H9 (cell line): ENCODE measurements at places on chromosomes 2 and 18. TPM values are rescaled to one million over a fixed set of nuclear protein-coding genes. Genes with fewer than 3 reads are reported as not detected.
A peak's percentile ranks its signal among the peaks of the same experiment; 100 is the strongest.

The SP100 gene
- total RNA-seq: 0.28 and 0.86 TPM in 2 replicates

The OTOS gene
- not detected in 2 replicates for total RNA-seq

The C2orf66 gene
- not detected in 2 replicates for total RNA-seq

The PARD6G gene
- 11.2 and 12.0 TPM in 2 replicates for total RNA-seq

The TBR1 gene
- 0.24 TPM in 1 of 2 replicates, not detected in the other for total RNA-seq

The RETREG2 gene
- total RNA-seq: 46.7 and 48.0 TPM in 2 replicates

The TACR1 gene
- 0.77 and 1.4 TPM in 2 replicates for total RNA-seq

DNA sequence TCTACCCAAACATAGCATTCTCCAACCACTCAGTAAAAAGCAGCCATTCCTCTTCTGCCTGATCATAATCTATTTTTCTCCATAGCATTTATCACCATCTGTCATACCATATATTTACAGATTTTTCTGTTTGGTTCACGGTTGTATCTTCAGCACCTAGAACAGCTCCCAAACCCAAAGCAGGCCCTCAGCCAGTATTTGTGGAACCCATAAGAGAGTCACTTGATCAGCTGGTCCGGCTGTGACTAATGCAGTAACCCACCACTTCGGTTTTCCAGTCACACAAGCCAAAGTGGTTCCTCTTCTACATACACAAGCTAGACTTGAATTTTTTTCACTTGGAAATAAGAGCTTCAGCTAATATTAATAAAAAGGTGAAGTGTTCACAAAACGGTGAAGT, 511.6 kb upstream of the CELF4 start:
- H3K4me1 ChIP-seq: no peaks in the 10 kb centered on the region
- H3K27me3 ChIP-seq: no peaks in the 10 kb centered on the region
- DNase-seq: no peak
- no peaks in the 10 kb centered on the region for H3K36me3 ChIP-seq
- no peak overlapping the region for H3K27ac ChIP-seq

DNA sequence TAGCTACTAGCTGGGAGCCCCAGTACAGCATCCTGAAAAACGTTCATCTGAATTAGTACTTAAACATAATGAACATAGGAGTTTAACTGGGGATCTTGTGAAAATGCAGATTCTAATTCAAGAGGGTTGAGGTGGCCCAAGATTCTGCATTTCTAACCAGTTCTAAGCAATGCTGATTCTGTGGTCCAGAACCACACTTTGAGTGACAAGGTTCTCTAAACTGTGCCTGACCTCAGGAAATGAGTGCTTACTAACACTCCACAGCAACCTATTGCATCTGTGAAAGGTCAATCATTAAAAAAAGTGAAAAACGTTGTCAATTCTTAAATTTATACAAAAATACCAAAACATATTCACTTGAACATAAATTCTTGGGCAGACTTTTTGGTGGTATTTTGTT, 157.1 kb upstream of the ZFP36L2 start:
- no peaks in the 10 kb centered on the region for H3K36me3 ChIP-seq
- H3K27me3 ChIP-seq: no peaks in the 10 kb centered on the region
- no peak for DNase-seq
- no peaks in the 10 kb centered on the region for H3K4me1 ChIP-seq

GRCh38 chr2:182379241-182379640, 47.6 kb downstream of the PDE1A start:
- DNase-seq: no peak
- H3K27me3 ChIP-seq: no peaks in the 10 kb centered on the region
- H3K4me3 ChIP-seq: no peak overlapping the region

GRCh38 chr18:44826418-44827259, 146.0 kb downstream of the SETBP1 start:
- H3K4me1 ChIP-seq: peaks cover 2% of the 10 kb centered on the region; the same call in 1 of the 2 replicates
- H3K36me3 ChIP-seq: no peaks in the 10 kb centered on the region
- no peak for DNase-seq
- no peaks in the 10 kb centered on the region for H3K27me3 ChIP-seq

- no peak overlapping the region for H3K4me3 ChIP-seq
- no peak overlapping the region for H3K27ac ChIP-seq
- no peaks in the 10 kb centered on the region for H3K4me1 ChIP-seq
- H3K36me3 ChIP-seq: no peaks in the 10 kb centered on the region
- H3K27me3 ChIP-seq: no peaks in the 10 kb centered on the region
These were observed 791.4 kb upstream of the FANCL start for GRCh38 chr2:59032499-59032898.

DNA sequence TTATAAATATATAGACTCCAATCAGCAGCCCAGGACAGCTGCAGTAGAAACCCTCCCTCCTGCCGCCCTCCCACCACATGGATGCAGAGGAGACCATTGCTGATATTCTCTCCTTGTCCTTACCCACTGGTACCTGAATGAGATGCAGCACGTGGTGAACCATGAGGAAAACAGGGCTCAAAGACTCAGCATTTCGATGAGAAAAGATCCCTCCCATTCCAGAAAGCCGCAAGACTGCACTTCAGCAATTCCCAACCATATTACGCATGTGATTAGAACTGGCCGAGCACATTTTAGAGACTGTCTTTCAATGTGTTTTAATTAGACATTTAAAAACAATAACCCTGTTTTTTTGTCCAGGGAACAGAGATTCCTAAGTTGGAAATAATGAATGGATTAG, 125.5 kb downstream of the NRP2 start:
- no peak overlapping the region for H3K27ac ChIP-seq
- H3K36me3 ChIP-seq: no peaks in the 10 kb centered on the region
- H3K4me1 ChIP-seq: no peaks in the 10 kb centered on the region
- DNase-seq: no peak
- no peaks in the 10 kb centered on the region for H3K27me3 ChIP-seq
- no peak overlapping the region for H3K4me3 ChIP-seq

DNA sequence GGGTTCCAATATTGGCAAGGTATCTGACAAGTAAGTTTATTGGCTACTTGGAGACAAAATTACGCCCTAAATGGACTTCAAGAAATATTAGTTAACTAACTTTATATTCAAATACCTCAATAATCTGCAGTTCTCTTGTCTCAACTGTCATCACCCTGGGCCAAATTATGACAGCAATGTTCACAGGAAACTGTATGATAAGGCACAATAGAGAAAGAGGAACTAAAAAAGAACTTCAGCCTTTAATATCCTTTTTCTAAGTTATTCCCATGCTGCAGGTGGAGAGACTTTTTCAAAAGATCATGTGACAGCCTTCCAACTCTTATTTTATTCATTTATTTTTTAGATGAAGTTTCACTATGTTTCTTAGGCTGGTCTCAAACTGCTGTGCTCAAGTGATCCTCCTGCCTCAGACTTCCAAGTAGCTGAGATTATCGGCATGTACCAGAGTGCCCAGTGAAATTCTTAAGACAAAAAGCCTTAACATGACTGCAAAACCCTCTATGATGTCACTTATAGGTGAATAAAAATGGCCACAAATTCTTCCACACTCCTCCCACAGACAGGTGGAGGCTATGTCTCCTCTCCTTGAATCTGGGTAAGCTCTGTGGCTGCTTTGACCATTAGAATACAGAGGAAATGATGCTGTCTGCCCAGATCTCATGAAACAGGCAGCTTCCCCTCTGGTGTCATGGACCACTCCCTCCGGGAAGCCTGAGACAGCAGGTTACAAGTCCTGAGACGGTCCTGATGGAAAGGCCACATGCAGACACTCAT, 211.0 kb downstream of the TGIF1 start:
- H3K4me3 ChIP-seq: no peak overlapping the region
- DNase-seq: no peak
- no peaks in the 10 kb centered on the region for H3K27me3 ChIP-seq
- H3K36me3 ChIP-seq: peaks cover 6% of the 10 kb centered on the region; the same call in 1 of the 2 replicates

DNA sequence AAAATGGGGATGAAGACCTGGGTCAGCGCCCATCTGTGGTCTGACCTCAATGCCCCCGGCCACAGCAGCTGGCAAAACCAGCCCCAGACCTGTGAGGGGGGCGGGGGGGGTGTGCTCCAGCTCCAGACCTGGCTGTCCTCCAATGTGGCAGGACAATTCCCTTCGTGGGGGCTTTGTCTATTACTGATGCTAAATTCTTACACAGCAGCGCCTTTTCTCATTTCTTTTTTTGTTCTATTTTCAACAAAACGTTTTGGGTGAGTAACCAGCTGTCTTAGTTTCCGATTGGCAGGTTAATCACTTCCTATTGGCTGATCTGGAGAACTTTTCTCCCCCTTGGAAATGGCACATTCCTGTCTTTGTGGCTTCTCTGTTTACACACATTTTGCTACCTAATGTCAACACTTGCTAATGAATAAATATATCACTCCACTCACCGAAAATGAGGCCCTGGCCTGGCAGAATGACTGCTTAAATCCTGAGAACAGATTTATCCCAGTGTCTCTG, 4.4 kb downstream of the SMAD7 start:
- H3K36me3 ChIP-seq: peaks cover 46% of the 10 kb centered on the region
- H3K27ac ChIP-seq: no peak overlapping the region
- DNase-seq: no peak
- peaks cover 12% of the 10 kb centered on the region; the same call in 1 of the 2 replicates for H3K4me1 ChIP-seq

DNA sequence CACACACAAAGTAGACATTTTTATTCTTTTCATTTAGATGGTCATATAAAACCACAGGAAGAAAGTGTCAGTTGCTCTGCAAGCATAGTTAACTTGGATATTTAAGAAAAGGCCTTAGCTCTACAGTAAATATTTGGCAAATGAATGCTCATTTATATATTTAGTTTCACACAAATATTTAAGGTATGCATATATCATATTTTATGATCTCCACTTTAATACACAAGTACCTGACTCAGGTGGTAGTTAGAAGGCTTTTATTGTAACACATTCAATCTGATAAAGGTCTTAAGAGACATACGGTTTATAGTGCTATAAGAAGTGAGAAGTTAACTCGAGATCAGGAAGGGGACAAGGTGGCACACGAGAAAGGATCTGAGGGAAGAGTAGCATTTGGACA, 363.1 kb downstream of the NBAS start:
- H3K27ac ChIP-seq: no peak overlapping the region
- H3K36me3 ChIP-seq: no peaks in the 10 kb centered on the region
- no peaks in the 10 kb centered on the region for H3K4me1 ChIP-seq
- H3K4me3 ChIP-seq: no peak overlapping the region
- no peak for DNase-seq

DNA sequence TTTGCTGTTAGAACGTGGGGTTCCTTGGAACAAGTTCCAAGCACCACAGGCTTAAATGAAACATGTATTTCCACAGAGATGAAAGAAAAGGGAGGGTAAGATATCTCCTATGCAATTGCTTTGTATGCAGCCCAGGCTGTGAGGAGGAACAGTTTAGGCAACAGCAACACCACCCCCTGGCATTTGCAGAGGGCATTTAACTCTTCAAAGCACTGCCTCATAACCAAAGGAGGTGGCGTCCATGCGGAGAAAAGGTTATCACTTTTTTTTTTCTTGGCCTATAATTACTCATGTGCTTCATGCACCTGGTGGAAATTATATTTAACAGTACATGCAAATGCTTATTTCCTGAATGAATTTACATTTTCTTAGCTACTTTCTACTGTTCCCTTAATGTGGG, 286.0 kb downstream of the LPIN1 start:
- H3K27me3 ChIP-seq: no peaks in the 10 kb centered on the region
- no peaks in the 10 kb centered on the region for H3K36me3 ChIP-seq
- H3K27ac ChIP-seq: no peak overlapping the region
- DNase-seq: no peak
- H3K4me1 ChIP-seq: no peaks in the 10 kb centered on the region
- no peak overlapping the region for H3K4me3 ChIP-seq

- H3K4me3 ChIP-seq: no peak overlapping the region
- no peak for DNase-seq
- H3K4me1 ChIP-seq: no peaks in the 10 kb centered on the region; the same call in 1 of the 2 replicates
- H3K36me3 ChIP-seq: no peaks in the 10 kb centered on the region
These were observed 126.4 kb downstream of the MAIP1 start for GRCh38 chr2:200081811-200082210.

- peaks cover 8% of the 10 kb centered on the region; the same call in 1 of the 2 replicates for H3K27me3 ChIP-seq
- H3K27ac ChIP-seq: no peak overlapping the region
- peak; percentile 38 for DNase-seq
- no peaks in the 10 kb centered on the region for H3K36me3 ChIP-seq
- H3K4me3 ChIP-seq: peak overlapping the region; percentile 85
- no peaks in the 10 kb centered on the region for H3K4me1 ChIP-seq
These were observed 909 bp downstream of the TGFA start for GRCh38 chr2:70552501-70553333.

DNA sequence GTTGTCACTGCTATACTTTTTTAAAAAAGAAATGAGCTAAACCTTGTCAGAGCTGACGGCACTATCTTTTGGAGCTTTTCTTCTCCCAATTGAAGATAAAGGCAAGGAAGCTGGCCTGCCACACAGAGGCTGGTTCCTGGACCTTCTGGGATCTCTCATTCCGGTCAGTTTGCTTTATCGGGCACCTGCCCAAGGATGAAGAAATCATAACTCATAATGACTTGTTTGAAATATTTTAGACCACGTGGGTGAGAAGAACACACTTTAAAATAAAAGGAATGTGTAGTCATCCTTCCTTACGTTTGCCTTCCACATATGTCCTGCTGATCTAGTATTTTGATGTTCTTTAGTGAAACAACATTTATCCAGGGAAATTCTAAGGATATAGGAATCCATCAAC, 535.7 kb downstream of the DCC start:
- no peaks in the 10 kb centered on the region for H3K4me1 ChIP-seq
- no peaks in the 10 kb centered on the region for H3K27me3 ChIP-seq
- no peaks in the 10 kb centered on the region for H3K36me3 ChIP-seq

- DNase-seq: no peak
- H3K4me3 ChIP-seq: no peak overlapping the region
- no peak overlapping the region for H3K27ac ChIP-seq
- H3K27me3 ChIP-seq: no peaks in the 10 kb centered on the region
These were observed 17.0 kb downstream of the VRK2 start for GRCh38 chr2:58063641-58064040.

DNA sequence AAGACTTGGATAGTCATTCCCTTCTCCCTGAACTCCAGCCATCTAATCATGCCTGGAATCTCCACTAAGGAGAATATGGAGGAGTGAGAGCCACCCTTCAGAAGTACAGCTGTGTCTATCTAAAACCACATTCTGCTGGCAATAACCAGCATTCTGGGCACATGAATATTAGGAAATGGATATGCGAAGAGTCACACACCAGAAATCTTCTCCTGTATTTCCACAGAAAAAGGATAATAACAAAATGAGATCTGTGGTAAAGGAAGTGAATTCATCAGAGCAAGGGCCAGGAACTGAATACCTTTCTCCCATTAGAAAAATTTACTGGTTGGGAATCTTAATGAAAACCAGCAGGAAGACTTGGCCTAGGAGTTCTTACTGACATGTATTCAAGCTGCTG, 218.8 kb downstream of the SCG2 start:
- no peak overlapping the region for H3K27ac ChIP-seq
- no peak overlapping the region for H3K4me3 ChIP-seq
- DNase-seq: no peak
- no peaks in the 10 kb centered on the region for H3K27me3 ChIP-seq
- no peaks in the 10 kb centered on the region for H3K36me3 ChIP-seq

GRCh38 chr2:112881217-112881985, 29.6 kb upstream of the IL37 start:
- H3K4me3 ChIP-seq: no peak overlapping the region
- no peaks in the 10 kb centered on the region; the same call in none of the 2 replicates for H3K4me1 ChIP-seq
- no peaks in the 10 kb centered on the region for H3K27me3 ChIP-seq
- H3K36me3 ChIP-seq: no peaks in the 10 kb centered on the region
- no peak overlapping the region for H3K27ac ChIP-seq
